Activated CD8-positive, alpha-beta T cell treated with anti-CD3 and anti-CD28 coated beads for 36 hours (primary cell): ENCODE measurements at places on chromosomes 2 and 18. TPM values are rescaled to one million over a fixed set of nuclear protein-coding genes. Genes with fewer than 3 reads are reported as not detected.

Gene G6PC2
- total RNA-seq, result not detected

Gene GPR17
- not detected for total RNA-seq

Gene FOXD4L1
- total RNA-seq, result 0.23 TPM

Gene MOGAT1
- total RNA-seq, result not detected

Gene MYL1
- total RNA-seq, result not detected

Gene TMEFF2
- total RNA-seq, result not detected

Gene CFAP65
- not detected for total RNA-seq

Gene CYP20A1
- total RNA-seq, result 13.8 TPM

Gene CBLN2
- total RNA-seq, result not detected

Gene ACADL
- total RNA-seq, result not detected

Gene CKAP2L
- total RNA-seq, result 24.5 TPM
